Retina (tissue), 1 donor: ENCODE measurements at places on chromosomes 13 and 19.

DNA sequence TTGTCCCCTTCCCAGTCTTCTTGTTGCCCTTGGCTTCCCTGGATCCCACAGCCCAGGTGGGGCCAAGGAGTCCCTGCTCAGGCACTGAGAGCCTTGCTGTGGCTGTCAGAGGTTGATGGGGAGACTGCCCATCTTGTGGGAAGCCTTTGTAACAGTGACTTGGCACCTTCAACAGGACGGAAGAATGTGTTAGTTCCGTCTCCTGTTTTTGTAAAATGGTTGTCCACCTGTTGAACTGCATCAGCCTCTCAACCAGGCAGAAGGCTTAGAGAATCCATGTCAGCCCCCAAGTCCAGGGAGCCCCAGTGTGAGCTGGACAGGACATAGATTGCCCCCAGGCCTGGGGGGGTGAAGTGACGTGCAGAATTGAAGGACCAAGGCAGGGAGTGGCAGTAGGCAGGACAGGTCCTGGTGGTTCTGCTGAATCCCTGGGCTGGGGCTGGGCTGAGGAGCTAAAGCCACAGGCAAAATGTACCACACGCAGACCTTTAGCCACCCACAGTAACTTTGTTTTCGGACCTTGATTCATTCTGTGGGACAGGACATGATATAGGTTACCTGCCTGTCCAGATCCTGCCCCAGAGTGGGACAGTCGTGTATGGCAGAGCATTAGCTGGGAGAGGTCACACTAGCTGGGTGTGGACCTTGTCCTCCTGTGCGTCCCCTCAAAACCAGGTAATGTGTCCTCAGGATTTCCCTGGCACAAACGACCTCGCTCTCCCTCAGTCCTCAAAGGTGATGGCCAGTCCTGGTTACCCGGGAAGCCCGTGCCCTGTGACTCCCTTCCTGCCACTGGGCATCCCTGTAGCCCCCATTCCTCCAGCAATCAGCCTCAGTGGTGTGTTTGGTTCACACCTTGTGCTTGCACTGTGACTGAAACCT is 47.0 kb downstream of the GATAD2A start:
- no peak for DNase-seq

- no peak for DNase-seq
Observed at GRCh38 chr13:59568306-59568705, 595.4 kb downstream of the DIAPH3 start.

DNA sequence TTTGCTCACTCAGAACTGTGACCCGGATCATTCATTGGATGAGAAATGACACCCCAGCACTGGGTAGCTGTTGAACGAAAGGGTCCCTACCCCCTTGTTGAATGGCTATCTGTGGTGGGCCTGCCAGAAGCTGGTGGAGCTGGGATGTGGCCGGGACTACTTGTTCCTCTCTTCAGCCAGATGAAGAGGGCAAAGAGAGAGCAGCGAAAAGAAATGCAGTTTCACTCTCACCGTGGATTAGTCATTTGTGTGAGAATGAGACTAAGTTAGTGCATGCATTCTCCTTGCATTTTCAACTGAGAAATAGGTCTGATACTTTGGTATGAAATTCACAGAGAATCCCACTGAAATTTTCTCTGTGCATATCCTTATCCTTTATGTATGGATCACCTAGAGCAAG is 553.1 kb downstream of the IRS2 start:
- no peak for DNase-seq

DNA sequence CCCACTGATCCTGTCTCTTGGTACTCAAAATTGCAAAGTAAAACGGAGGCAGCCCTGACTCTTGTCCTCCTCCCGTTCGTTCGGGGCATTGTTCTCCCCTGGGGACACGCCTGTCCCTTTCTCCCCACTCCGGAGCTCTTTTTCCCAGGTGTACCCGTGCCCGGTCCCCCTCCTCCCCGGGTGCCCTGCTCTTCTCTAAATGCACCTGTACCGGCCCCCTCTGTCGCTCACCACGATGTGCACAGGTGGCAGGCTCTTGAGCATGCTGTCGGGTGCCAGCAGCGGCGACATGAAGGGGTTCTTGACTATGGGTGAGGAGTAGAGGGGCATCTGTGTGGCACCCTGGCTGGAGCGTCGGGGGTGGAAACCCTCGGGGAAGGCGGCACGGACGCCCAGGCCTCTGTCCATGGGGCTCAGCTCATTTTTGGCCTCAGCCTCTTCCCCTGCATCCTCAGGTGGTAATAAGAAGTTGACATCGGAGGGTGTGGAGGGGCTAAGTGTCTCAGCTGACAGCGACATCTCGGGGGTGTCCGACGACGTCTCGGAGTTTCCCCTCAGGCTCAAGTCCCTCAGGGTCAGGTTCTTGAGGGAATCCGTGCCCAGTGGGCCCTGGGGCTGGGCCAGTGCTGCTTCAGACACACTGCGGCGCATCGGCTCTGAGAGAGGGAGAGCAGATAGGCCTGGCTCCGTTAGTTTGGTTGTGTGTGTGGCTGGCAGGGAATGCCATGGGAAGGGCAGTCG is 12.4 kb upstream of the CNFN start:
- no peak for DNase-seq

GRCh38 chr13:58838615-58839014 is 1207.1 kb downstream of the PCDH17 start:
- DNase-seq: no peak

DNA sequence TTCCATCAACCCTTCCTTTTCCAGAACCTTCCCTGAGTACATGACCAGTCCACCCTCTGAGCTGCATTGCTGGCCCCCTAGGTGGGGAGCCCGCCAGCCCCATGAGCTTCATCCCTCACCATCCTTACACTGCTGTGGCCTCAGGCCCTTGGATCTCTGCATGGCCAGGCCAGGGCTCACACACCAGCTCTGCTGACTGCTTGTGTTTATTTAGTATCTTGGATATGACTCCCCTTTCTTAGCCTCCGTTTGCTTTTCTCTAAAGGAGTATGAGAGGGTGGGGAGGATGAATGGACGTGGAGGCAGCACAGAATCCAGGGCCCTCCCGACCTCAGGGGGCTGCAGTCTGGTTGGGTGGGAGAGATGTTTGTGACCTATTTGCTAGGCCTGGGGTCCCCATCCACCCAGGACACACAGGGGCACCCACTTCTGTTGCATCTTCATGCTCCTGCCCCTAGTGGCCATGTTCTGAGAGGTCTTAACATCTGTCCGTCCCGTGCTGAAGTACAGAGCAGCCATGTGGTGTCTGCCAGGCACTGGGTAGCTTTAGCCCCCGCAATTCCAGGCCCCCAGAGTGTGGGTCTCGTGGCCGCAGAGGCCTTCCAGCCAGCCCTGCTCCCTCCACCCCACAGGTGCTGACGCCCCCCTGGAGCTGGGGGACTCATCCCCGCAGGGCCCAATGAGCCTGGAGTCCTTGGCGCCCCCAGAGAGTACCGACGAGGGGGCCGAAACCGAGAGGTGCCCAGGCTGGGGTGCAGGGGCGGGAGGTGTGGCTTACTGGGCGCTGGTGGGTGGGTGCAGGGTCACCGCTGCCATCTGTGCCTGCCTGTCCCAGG is 13.0 kb downstream of the ARHGEF1 start:
- DNase-seq: no peak

GRCh38 chr19:33703821-33704220 is 82.1 kb downstream of the CHST8 start:
- DNase-seq: no peak

- DNase-seq: no peak
Observed at GRCh38 chr13:25967144-25967543, 84.7 kb downstream of the SHISA2 start.

DNA sequence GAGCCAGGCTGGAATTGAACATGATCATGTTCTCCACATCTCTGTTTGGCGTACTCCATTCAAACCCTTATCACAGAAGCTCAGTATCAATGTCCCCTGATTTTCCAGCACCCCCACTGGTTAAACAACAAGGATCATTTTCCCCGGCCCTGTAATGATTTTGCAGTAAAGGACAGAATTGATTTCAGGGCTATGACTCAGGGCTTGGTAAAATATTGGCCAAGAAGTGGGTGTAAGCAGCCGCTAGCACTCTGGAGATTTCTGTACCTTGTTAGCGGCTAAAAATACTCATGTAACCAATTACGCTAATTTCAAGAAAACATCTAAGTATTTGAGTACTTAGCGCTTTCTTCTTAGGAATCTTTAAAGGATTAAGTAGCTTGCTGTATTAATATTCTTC is 69.5 kb upstream of the FNDC3A start:
- DNase-seq: no peak

- no peak for DNase-seq
Observed at GRCh38 chr13:22176968-22177520, 506.2 kb downstream of the FGF9 start.

- no peak for DNase-seq
Observed at GRCh38 chr13:71752775-71753513, 114.1 kb downstream of the DACH1 start.

DNA sequence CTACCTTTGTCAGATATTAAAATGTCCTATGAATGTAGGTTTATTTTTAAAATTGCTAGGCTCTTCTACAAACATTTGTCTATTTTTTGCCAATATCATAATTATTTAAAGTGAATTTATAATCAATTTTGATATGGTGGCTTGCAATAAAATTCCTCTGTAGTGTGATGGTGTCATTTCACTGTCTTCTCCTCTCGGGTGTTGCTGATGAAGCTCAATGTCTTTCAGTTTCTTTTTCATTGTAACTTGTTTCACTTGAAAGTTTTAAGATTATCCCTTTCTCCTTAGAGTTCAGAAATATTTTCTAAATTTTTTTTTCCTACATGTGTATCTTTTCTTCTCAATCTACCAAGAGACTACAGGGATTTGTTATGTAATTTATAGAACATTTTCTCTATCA is 267.1 kb upstream of the EDNRB start:
- no peak for DNase-seq

- DNase-seq: no peak
Observed at GRCh38 chr13:110575322-110576069, 14.0 kb upstream of the RAB20 start.

DNA sequence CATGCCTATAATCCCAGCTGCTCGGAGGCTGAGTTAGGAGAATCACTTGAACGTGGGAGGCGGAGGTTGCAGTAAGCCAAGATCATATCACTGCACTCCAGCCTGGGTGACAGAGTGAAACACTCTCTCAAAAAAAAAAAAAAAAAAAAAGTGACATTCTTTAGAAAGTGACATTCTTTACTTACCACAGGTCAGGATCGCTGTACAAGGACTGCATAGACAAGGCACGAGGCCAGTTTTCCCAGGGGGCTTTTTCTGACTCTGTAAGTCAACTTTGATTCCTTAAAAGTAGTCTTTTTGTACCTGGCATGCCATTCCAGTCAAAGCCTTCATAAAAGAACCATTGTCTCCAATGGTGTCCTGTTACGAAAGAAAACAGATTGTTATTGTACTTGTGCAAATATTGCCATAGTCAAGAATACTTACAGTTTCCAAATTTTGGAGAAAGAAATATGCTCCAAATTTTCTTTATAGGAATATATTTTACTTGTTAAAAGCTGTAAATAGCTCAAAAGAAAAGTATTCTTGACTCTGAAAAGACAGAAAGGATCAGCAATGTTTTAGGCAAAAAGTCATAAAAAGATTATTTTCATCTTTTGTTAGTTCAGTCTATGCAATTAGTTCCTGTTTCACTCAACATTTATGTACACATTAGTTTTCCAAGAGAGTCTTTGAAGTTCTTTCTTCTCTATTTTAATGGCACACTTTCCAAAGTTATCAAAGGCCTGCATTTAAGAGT is 39.3 kb downstream of the CEACAM1 start:
- DNase-seq: no peak

DNA sequence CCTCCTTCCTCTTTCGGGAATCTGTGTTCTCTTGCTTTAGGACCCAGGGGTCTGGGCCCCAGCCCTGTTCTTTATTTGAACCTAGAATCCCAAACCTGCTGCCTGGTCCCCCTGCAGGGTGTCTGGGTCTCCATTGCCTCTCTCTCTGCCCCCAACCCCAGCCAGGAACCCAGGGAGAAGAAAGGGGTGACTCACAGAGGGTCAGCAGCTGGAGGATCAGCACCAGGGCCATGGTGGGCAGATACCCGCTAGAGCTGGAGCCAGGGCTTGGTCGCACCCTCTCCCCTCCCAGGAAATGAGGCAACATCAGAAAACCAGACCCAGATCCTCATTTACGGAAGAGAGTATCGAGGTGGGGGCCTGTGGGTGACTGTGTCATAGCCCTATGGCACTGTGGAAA is at the start of gene OSCAR:
Gene OSCAR, minus strand, starts transcription at position 243 of the 400 bp plus-strand sequence. Its CDS starts 11 bp downstream, at position 232.
- DNase-seq: no peak

DNA sequence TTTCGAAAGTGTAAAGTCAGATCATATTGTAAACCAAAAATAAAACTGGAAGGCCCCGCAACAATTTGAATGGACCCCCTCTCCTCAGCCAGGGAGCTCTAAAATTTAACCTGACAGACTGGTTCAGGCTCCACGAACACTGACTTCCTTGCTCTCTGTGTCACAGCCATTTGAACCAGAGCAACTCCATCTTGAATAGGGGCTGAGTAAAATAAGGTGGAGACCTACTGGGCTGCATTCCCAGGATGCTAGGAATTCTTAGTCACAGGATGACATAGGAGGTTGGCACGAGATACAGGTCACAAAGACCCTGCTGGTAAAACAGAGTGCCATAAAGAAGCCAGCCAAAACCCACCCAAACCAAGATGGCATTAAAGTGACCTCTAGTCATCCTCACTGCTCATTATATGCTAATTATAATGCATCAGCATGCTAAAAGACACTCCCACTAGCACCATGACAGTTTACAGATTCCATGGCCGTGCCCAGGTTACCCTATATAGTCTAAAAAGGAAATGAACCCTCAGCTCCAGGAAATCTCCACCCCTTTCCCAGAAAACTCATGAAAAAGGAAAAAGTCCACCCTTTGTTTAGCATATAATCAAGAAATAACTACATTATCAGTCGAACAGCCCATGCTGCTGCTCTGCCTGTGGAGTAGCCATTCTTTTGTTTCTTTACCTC is 43.1 kb downstream of the RFXAP start:
- DNase-seq: no peak

GRCh38 chr19:17830567-17831418 is 9.5 kb upstream of the INSL3 start:
- peak; percentile 58 for DNase-seq

- no peak for DNase-seq
Observed at GRCh38 chr13:28533125-28533436, 38.2 kb upstream of the FLT1 start.

- DNase-seq: no peak
Observed at GRCh38 chr13:46667687-46668281, 114.8 kb downstream of the LRCH1 start.

DNA sequence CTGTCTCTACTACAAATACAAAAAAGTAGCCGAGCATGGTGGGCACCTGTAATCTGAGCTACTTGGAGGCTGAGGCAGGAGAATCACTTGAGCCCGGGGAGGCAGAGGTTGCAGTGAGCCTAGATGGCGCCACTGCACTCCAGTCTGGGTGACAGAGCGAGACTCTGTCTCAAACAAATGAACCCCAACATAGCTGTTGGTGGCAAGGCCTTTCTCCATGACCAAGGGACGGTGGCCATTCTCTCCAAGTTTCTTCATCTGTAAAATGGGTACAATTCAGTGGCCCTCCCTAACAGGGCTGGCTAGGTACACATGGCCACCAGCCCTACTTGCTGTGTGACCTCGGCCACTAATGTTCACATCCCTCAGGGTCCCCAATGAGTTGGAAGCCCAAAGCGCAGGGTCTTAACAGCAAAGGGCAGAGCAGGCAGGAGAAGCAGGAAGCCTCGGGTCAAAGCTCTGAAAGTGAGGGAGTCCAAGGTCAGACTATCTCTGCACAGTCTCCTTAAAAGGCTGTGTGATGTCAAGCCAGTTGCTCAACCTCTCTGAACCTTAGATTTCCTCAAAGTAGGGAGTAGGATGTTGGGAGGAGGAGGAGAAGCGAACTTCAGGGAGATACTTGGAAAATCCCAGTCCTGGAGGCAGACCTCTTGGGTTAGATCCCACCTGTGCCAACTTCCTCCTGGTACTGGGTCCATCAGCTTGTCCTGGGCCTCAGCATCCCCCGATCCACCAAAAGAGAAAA is 2.7 kb downstream of the JUND start:
- no peak for DNase-seq

- peak; percentile 70 for DNase-seq
Observed at GRCh38 chr19:50500060-50500752, 10.8 kb downstream of the JOSD2 start.
